Cerebellum (tissue), 4 donors: ENCODE measurements at places on chromosomes 11 and 22. TPM values are rescaled to one million over a fixed set of nuclear protein-coding genes. Genes with fewer than 3 reads are reported as not detected.

DNA sequence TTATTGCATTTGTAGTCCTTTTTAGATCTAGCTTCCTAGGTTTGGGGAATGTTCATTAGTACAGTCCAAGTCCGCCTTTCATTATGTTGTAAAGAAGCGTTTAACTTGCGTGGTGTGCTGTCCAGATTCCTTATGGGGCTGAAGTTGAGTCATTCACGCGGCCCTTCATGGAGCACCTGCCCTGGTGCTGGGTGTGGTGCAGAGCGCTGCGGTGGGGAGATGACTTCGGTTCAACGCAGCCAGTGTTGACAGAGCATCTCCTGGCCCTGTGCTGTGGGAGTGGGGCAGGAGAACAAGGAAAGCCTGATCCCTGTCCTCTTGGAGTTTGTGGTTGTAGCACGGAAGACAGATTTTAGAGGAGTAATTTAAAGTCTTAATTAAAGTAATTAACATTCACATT is 152.0 kb downstream of the TBC1D22A start:
- DNase-seq = no peak

DNA sequence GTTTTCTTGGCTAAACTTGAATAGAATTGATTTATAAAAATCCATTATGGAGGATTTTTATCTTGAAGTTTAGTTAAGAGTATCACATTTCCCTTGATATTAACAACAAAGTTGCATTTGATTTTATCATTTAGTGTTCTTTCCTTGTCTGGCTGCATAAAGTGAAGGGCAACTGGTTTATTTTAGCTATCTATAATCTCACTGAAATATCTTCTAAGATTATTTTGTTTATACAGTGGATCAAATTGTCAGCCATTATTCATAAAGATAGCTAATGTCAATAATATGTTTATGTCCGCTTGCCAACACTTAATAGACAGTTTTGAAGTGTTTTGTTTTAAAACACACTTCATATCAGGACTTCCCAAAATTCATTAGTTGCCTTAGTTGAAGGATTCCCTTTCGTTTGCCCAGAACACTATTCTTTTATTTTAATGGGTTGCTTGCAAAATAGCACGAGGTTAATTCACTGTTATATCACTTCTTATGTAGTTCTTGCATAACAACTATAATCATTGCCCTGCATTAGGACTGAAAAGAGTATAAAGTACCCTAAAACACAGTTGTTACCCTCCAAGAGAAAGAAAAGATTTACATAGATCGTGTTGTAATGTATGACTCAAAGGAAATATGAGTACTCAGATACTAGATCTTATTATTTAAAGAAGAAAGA is 73.0 kb downstream of the MSANTD4 start:
- DNase-seq = no peak

DNA sequence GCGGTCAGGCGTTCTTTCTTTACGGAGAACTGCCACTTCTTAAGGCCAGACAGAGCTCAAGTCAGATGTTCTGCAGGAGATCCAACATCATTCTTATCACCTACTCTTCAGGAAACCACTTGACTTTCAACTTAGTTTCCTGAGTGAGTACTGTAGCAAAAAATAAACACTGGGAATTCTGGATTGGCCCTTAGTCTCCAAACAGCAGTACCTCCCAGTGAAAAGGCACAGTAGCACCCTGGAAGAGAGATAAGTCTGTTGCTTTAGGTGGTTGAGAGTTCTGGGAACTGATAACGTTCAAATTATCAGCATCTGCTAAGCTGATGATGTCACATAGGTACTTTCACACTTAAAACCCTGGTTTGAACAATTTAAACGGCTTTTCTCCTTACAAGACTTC is 971.8 kb upstream of the TENM4 start:
- DNase-seq = no peak

Gene TRIM6
- 0.27 TPM for total RNA-seq

Gene LMNTD2
- not detected for total RNA-seq
